ENCODE measurements at places on chromosomes 7 and 10.

GRCh38 chr10:50398823-50399222 lies 147.5 kb upstream of the ASAH2 start:
- no peak for DNase-seq

- DNase-seq: peak; percentile 93
These were observed 1.7 kb upstream of the PAX2 start for GRCh38 chr10:100743626-100744135.

DNA sequence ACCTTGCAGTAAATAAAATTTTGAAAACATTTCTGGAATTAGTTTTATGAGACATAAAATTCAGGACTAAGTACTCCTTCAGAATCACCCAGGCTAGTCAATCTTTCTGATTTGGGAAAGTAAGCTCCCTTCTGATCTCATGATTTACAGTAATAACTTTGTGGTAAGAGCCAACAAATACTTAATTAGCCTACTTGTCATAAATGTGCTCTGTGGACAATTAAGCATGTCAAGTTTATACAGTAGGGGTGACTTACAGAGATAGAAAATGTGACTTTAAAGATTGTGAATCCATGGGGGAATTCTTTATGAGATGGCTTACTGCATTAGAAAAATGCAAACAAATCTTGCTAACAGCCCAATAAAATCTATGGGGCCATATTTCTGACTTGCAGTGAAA lies 616.9 kb upstream of the GHITM start:
- peak; percentile 7 for DNase-seq

DNA sequence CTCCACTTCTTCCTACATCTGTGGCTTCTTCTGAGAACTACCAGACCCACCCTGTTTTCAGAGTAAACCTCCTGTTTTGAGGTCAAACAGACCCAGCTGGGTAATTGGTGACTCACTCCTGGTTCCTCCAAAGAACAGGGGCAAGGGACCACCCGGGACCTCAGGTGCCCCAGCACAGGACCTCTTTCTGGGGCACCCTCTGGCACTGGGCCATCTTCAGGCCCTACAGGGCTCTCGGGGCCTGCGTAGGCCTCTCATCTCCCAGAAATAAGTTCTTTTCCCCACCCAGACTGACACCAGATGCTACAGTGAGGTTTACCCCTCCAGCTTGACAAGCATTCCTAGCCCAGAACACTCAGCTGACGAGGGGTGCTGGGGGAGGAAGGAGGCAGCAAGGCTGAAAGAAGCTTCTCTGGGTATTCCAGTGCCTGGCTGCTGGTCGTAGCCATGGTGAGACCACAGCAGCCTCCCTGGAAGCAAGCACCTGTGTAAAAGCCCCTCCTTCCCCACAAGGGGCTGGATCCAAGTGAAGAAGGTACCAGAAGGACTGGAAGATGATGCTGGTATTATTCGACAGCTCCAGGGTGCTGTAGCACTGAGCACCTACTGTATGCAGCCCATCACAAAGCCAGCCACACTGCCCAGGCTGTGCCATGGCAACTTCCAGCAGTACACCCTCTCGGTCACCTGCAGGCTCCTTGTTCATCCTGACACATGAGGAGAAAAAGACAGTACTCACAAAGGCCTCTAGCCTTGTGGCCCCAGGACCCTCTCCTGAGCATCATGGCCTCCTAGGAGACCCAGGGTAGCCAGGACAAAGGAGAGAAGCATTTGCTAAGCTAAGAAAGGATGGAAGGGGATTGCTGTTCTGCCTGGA lies 47.4 kb downstream of the ALOX5 start:
- no peak for DNase-seq

- DNase-seq: peak; percentile 22
These were observed 64.6 kb downstream of the KLF6 start for GRCh38 chr10:3720228-3721019.

GRCh38 chr10:51076299-51076841 lies 2.1 kb downstream of the PRKG1 start:
- DNase-seq: no peak

- peak; percentile 96 for DNase-seq
These were observed 174.3 kb downstream of the NRP1 start for GRCh38 chr10:33160151-33160550.

DNA sequence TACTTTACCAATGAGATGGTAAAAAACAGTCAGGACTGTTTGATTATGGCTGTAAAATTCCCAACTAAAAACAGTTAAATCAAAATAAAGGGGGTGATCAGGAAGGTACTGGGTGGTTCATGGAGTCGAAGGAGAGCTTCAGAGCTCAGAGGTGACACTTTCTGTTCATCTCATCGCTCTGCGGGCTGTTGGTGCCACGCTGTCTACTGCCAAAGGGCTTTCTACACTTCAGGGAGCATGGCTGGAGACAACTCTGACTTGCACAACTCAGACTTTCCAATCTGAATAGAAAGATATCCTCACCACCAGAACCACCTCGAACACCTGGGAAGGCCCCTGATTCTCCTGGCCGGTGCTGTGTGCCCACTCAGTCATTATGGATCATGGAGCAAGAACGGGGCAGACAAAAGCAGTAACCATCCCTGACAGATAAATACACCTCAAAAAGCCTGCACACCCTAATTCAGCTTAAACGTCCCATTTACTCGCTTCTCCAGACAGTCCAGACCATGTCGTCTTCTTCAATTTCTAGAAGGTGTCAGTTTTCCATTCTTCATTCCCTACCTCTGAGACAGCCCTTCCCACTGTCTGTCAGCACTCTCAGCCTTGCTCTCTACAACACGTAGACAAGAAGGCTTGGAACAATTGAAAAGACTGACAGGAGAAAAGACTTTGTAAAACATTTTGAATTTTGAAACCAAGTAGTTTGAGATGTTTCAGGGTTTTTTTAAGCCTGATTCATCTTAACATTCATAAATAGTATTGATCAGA lies 348.7 kb upstream of the NFE2L3 start:
- DNase-seq: no peak

DNA sequence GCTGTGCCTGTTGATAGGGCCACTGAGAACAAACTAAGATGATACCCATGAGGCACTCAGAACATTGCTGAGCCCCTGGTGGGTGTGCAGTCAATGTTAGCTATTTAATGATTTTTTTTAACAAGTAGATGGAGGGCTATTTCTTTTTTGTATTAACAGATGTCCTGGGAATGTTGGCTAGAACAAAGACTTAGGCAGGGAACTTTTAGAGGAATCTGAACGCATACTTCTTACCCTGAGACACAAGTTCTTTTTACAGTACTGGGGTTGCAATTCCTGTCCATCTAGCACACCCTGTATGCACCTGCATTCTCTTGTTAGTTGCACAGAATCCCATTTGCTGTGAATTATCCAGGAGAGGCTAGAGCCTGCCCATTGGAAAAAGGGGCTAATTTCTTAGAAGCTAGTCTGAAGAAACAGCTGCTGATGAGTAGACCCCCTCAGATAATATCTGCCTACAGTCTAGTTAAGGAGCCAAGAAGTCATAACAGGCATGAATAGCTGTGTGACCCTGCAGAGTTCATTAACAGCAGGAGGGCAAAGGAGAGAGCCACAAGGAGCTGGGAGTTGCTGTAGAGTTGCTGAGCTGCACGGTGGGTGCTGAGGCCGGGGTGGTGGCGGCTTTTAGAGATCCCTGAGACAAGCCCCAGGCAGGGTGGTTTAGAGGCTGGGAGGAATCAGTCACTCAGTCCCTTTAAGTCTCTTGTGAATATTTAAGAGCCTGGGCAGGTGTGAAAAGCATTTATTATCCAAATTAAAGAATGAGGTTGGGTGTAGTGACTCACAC lies 103.7 kb upstream of the FZD8 start:
- DNase-seq: no peak

- no peak for DNase-seq
These were observed 5.3 kb downstream of the ESYT2 start for GRCh38 chr7:158824028-158824427.

- peak; percentile 43 for DNase-seq
These were observed 119.9 kb upstream of the RHOBTB1 start for GRCh38 chr10:61063901-61064300.

DNA sequence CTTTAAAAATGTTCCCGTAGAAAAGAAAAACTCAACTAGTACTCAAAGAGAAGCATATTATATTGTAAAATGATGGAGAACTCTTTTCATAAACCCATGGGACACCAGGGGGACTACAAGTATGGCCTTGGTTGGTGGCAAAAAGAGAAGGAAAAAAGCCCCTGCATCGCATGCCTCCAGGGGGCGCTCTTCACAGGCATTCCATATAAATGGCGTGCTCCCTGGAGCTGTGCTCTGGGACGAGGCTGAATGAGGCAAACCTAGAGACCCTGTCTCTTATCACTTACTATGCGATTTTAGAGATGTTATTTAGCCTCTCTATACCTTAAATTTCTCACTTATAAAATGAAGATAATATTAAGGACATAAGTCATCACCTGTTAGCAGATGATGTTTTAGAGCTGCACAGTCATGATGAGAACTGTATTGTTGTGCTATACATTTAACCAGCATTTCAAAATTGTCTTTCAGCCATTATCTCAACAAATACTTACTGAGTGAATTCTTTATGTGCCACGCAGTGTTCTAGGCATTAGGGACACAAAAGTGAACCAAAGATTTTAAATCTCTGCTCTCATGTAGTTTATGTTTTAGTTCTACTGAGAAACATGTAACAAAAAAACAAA lies 105.8 kb downstream of the ARHGAP21 start:
- DNase-seq: peak; percentile 48

- DNase-seq: no peak
These were observed 97.7 kb upstream of the RPA3 start for GRCh38 chr7:7816084-7816483.

DNA sequence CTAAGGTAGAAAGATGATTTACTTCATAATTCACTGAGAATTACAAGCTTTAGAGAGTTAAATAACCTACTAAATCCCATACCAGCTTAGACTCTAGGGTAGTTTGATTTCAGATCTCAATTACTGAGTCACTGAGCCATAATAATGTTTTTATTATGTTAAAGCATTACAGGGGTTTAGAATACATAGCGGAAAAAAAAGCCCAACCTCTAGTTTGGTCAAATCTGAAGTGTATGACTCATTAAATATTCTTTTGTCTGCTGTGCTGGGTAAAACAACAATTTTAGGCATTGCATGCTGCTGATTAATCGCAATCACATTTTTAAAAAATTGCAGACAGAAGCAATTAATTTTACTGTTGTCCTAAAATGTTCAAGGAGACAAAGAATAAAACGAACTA lies 48.5 kb downstream of the MALRD1 start:
- DNase-seq: no peak

DNA sequence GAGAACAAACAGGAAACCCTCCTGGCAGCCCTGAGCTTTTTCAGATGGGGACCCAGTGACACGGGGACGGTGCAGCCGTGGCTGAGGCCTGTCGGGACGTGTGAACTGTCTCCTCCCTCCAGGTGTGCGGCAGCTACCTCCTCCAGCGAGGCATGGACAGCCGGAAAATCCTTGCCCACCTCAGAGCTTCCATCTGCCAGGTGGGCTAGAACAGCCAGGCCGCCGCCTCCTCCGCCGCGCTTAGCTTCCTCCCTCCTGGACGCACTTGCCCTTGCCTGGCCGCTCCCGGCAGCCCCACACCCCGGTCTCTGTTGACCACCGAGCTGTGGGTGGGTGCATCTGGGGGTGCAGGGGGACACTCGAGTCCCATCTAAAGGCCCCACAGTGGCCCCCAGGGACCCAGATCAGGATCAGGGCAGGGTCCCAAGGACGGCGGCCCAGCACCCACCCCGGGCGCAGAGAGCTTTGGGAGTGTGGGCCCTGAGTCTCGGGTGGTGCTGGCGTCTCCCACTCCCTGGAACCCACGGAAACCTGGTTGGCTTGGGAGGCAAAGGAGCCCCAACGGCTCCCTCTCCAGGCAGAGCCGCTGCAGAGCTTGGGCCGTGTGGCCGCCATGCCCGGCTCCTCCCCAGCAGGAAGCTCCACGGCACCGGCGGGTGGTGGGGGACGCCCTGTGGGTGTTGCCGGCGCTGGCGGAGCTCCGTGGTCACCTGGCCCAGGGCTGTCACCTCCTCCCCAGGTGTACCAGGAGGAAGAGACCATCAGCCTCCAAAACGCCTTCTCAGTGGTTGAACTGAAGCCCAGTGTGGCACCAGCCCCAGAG lies 32.9 kb upstream of the UTF1 start:
- DNase-seq: no peak

DNA sequence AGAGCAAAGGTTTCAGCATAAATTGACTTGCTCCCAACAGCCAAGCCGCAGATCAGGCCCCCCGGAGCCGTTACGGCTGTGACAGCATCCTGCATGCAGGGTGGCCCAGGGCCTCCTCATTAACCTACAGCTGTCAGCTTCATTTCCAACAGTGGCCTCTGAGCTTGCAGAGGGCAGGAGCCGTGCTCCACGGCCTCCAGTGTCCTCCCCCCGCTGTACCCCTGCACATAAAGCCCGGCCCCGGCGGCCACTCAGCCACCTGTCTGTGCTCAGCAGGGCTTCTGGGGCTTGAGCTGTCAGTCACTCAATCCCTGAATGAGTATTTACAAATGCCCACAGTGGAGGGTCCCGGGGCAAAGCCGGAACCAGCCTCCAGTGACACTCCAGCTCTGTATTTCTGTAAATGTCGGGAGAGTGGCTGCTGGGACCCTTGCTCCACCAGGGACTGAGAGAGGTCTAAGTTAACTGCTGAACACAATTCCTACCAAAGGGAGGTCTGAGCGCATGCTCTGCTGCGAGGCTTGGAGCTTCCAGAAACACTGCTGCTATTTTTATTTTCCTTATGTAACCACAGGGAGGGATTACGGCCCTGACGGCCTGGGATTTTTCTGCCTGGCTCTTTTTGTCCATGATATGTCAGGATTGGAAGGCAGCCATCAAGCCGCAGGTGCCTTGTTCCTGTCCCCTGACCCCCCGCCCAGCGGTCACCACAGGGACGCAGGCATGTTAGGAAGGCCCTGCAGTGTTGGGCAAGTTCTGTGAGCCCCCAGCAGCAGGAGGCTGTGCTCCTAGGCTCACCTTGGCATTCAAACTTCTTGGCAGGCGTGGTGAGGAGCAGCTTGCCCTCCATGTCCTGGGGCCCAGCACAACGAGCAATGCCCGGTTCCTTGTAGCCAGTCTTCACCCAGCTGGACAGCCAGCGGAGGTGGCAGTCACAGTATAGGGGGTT lies 165.0 kb downstream of the SLIT1 start:
- no peak for DNase-seq

DNA sequence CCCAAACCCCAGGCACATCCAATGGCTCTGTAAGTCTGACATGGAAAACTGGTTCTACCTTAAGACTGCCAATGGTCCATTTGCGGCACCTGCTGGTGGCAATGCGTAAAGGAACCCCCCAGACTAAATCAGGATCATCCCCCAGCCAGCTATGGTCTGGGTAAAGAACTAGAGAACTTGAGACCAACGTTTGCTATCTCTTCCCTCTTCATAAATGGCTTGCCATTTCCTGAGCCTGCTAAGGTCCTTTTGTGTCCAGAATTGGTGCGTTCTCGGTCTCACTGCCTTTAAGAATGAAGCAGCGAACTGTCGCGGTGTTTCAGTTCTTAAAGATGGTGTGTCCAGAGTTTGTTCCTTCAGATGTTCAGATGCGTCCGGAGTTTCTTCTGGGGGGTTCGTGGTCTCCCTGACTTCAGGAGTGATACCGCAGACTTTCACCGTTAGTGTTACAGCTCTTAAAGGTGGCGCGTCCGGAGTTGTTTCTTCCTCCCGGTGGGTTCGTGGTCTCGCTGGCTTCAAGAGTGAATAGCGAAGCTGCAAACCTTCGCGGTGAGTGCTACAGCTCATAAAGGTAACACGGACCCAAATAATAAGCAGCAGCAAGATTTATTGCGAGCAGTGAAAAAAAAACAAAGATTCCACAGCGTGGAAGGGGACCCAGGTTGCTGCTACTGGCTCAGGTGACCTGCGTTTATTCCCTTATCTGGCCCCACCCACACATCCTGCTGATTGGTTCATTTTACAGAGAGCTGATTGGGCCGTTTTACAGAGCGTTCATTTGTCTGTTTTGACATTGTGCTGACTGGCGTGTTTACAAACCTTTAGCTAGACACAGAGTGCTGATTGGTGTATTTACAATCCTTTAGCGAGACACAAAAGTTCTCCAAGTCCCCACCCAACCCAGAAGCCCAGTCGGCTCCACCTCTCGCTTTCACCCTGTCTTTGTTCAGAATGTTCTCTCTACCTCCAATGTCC lies 95.4 kb downstream of the ELMO1 start:
- no peak for DNase-seq
